ENCODE measurements at places on chromosomes 6 and 20.

DNA sequence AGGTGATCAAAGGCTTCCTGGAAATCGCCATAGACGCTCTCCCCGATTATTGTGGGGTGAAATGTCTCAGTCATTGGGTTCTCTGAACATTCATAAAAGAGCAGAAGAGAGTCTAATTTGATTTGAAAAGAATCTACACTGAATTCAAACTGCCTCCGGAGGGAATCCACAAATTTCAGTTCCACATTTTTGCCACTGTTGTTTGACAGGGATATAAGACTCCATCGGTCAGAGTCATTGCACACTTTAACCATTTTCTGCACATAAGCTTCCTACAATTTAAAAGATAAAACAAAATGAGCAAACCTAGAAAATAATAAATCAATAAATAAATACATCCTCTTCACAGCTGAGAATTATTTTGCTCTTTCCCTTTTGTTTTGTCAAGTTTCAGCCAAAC lies 2.3 kb downstream of the TENT5A start:
- DNase-seq: no peak

DNA sequence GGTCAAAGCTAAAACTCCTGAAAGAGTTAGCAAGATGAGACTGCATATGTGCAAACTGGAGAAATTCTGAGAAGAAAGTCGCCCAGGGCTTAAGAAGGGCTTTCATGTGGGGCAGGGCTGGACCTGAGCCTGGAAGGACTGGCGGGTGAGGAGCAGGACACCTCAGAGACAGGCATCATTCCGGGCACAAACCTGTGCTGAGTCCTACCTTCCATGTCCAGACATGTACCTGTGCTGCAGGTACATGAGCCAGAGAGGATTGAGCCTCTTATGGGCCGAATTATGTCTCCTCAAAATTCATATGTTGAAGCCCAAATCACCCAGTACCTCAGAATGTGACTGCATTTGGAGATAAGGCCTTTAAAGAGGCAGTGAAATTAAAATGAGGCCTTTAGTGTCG lies 171.0 kb downstream of the QRSL1 start:
- no peak for DNase-seq

DNA sequence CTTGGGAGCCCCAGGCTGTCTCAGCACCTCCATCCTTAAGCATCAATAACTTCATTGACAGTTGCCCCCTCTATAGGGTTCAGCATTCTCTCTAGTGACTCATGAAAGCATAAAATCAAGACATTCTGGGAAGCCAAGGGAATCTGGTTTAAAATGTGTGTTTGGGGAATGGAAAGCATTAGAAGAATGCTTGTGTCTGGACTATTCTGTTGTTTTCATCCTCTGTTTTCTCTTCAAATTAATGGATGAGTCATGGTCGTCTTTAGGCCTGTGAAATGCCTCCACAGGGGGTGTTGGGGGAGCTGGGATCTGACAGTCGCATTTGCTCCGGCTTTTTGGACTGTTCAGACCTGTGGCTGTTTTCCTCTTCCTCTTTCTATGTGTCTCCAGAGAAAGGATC lies 279.7 kb downstream of the CDC5L start:
- no peak for DNase-seq

- no peak for DNase-seq
These were observed 646.6 kb downstream of the HACE1 start for GRCh38 chr6:104212977-104213668.
